ENCODE measurements at places on chromosomes 7 and 10. TPM values are rescaled to one million over a fixed set of nuclear protein-coding genes. Genes with fewer than 3 reads are reported as not detected.

DNA sequence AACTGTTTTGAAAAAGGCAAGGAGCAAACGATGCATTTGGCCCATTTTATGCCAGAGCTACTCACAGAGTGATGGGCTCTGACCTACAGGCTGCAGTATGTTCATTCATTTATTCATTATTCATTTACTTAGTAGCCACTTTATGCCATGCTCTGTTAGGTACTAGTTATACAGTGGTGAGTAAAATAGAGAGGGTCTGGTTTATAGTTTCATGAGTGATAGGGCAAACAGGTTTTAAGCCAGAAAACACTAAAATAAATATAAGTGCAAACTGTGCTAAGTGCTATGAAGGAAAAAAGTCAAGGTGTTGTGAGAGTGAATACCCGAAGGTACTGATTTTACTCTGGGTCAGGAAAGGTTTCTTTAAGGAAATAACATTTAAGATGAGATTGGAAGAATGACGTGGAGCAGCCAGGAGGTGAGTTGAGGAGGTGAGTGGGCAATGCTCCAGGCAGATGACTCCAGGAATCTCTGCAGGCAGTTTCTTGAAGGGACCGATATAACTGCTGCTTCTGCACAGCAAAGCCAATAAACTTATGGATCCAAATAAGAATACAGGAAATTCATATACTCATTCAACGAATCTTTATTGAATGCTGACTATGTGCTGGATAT is 56.9 kb upstream of the FAM133B start:
- no peak for DNase-seq

DNA sequence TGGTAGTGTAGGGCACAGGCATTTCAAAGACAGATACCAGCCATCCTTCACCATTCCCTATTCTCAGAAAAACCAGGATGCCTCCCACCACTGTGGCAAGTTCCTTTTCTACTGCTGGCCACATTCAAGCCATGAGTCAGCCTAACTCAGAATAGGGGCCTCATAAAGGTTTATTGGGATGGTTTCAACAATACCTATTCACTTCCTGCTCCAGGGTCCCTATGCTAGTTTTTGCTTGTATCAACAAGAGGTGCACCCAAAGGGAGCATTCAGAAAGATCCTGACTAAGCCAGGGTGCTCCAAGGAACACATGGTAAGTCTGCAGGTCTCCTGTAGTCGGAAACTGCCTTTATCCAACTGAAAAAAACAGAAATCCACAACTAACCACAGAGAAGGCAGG is 76.9 kb upstream of the EGR2 start:
- no peak for DNase-seq

- DNase-seq = no peak
These were observed 60.9 kb downstream of the MAD1L1 start for GRCh38 chr7:2171855-2172254.

- DNase-seq = no peak
These were observed 35.4 kb upstream of the CDK14 start for GRCh38 chr7:90560730-90561129.

Gene GFRA1
- 0.11 TPM for total RNA-seq

Gene KLHDC10
- total RNA-seq = 46.4 TPM

Gene C10orf105
- total RNA-seq = not detected

Gene CDC14C
- not detected for total RNA-seq

Gene TAS2R3
- total RNA-seq = 2.0 TPM

Gene CRHR2
- total RNA-seq = not detected

Gene HMX2
- total RNA-seq = not detected
